ENCODE measurements at places on chromosomes 12 and 14.

GRCh38 chr12:58046271-58046670 is 104.9 kb downstream of the ATP23 start:
- no peak for DNase-seq

GRCh38 chr12:111291357-111291756 is 77.5 kb downstream of the PHETA1 start:
- no peak for DNase-seq

DNA sequence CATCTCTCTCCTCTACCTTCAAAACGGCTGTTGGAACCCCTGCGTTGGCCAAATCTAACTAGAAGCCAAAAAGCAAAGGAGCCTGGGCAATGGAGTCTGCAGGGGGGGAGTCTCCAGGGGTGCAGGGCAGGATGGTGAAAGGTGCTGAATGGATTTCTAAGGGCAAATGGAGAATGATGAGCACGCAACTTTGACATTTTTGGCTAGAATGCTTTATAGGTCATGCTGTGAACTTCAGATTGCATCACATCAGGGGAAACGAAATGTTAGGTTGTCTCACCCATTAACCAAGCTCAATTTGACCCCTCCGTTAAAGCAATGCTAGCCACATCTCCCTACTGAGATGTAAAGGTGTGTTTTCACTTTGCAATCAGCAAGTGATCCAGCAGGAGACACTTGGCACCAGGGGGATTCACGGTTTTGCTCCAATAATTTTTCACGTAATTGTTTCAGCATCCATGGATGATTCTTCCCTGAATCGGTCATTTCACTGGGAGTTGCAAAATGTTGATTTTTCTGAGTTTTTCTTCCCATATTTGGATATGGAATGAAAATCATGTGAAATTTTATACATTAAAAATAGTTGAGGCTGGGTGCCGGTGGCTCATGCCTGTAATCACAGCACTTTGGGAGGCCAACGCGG is 78.0 kb upstream of the MDM1 start:
- no peak for DNase-seq

- no peak for DNase-seq
Measured at GRCh38 chr12:29492891-29493290, 4.6 kb downstream of the OVCH1 start.

GRCh38 chr14:36479344-36479743 is 40.7 kb downstream of the NKX2-1 start:
- DNase-seq: no peak

DNA sequence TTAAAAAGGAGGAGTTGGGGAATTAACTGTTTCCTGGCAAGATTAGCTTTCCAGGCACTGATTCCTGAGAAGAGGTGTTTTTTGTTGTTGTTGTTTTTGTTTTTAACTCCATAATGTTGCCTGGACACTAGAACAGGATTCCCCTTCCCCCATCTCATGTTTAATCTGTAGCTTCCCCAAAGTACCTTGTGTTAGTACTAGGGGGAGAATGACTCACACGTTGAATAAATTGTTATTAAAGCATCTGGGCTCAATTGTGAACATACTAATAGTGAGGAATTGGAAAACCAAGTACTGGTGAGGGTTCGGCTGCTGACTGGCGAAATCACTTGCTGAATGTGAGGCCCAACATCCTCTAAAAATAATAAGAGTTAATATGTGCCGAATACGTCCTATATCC is 1.3 kb upstream of the GNG2 start:
- no peak for DNase-seq

DNA sequence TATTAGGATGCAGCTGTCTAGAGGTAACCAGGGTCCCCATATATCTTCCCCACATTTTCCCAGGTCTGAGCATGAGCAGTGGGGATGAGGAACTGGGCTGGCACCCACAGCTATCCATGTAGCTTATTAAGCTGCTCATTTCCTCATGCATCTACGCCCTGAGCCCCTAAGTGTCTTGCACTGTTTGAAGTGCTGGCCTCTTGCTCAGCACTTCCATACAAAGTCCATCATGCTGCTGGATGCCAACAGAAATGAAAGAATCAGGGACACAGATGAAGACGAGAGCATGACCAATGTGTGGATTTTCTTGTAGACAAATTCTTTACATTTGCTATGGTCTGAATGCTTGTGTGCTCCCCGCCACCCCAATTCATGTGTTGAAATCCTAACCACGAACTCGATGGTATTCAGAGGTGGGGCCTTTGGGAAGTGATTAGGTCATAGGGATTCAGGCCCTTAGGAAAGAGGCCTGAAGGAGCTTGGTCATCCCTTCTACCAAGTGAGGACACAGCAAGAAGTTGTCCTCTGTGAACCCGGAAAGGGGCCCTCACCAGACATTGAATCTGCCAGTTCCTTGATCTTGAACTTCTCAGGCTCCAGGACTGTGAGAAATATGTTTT is 54.5 kb downstream of the C12orf75 start:
- no peak for DNase-seq

- no peak for DNase-seq
Measured at GRCh38 chr14:38818555-38818954, 284.5 kb downstream of the SEC23A start.

GRCh38 chr14:78259831-78260230 is 89.7 kb downstream of the NRXN3 start:
- DNase-seq: no peak

DNA sequence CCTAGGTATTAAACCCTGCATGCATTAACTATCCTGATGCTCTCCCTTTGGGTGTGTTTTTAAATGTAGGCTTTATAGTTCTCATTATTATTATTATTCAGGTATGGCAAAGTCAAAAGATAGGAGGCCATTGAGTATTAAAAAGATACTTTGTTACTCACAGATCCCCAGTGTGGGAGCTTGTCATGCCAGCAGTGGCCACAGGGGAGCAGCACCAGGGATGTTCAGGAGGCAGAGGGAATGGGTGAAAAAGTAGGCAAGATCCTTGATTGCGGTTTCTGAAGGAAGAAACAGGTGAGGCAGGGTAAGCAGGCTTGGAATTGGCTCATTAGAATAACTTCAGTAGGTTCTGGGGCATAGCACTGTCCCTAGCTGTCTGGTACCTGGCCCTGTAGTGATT is 382.2 kb downstream of the MED13L start:
- DNase-seq: peak; percentile 4

- peak; percentile 69 for DNase-seq
Measured at GRCh38 chr14:72513965-72514659, 379.8 kb downstream of the DPF3 start.

GRCh38 chr12:124191966-124192365 is 102.9 kb upstream of the RFLNA start:
- no peak for DNase-seq

- DNase-seq: no peak
Measured at GRCh38 chr12:81417056-81417455, 339.2 kb downstream of the ACSS3 start.

- peak; percentile 12 for DNase-seq
Measured at GRCh38 chr14:102930753-102931579, 8.5 kb downstream of the AMN start.

DNA sequence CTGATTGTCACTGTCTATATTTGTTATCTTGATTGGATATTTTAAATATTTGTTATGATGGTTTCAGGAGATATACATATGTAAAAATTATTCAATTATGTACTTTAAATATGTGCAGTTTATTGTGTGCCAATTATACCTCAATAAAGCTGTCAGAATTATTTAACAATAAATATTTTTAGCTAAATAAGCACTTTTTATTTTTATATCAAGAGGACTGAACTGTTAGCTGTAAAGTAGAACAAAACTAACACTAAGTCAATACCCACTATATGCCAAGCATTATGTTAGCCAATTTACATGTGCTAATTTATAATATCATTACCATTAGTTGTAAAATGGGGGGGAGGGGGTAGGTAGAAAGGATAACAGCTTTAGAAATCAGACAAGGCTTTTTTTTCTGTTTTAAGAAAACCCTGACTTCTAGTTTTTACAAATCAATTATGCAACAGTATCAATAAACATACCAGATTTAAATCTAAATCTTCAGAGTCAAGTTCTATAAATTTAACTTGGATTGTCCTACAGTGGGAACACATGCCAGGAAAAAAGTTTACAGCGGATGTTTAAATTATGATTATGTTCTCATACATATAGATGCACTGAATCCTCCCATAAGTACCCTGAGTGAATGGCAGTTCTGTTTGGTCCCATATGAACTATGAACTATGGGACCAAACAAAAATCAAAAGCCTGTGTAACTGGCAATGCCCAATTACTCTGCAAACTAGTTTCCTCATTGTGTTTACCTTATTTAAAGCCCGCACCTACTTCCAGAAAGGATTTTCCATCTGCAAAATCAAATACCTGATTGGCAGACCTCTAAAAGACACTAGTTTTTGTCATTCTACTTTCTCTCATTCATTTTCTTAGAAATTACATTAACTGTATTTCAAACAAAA is 2.8 kb downstream of the RALGAPA1 start:
- no peak for DNase-seq

DNA sequence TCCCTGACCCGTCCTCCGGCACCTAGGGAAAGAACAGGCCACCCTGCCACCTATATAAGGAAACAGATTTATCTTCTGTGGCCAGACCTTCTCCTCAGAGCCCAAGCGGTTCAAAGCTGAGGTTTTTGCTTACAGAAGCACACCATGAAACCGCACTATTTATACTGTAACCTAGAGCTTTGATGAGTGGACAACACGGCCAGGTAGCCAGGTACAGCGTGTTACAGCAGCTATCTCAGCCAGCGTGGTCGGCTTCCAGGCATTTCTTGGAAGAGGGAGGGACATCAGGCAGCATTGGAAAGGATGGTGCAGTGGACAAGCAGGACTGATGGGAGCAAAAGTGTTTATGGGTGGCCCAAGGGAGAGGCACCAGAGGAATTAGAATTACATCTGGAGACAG is 34.4 kb downstream of the TTC7B start:
- DNase-seq: no peak

DNA sequence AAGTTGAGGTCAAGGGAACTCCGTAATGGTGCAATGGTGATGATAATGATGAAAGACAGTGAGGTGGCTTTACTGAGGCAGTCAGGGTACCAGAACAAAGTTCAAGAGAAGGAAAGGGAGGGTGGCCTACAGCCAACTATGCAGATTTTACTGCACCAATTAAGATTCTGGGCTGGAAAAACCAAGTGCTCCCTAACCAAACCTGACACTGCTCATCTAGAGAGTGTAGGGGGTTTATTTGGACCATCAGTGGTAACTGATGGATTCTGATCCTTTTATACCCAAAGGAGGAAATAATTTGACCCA is 387 bp downstream of the LRRC9 start:
- DNase-seq: no peak
